ENCODE measurements at places on chromosomes 11 and 22. TPM values are rescaled to one million over a fixed set of nuclear protein-coding genes. Genes with fewer than 3 reads are reported as not detected.

- ATAC-seq: no peak
These were observed 39.4 kb downstream of the SWAP70 start for GRCh38 chr11:9703280-9703679.

- ATAC-seq: peak; percentile 37
These were observed 68.1 kb downstream of the PDE2A start for GRCh38 chr11:72605973-72606747.

KCNQ1OT1 gene
- 1.0 TPM for total RNA-seq

DNA sequence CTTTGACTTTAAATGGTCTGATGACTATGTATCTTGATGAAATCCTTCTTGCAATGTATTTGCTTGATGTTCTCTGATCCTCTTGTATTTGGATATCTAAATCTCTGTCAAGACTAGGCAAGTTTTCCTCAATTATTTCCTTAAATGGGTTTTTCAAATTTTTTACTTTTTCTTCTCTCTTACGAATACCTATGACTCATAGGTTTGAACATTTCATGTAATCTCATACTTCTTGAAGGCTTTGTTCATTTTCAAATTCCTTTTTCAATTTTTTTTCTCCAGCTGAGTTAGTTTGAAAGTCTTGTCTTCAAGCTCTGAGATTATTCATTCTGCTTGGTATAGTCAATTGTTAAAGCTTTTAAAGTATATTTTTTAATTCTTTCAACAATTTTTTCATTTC is 13.1 kb downstream of the OR10W1 start:
- ATAC-seq: no peak

DNA sequence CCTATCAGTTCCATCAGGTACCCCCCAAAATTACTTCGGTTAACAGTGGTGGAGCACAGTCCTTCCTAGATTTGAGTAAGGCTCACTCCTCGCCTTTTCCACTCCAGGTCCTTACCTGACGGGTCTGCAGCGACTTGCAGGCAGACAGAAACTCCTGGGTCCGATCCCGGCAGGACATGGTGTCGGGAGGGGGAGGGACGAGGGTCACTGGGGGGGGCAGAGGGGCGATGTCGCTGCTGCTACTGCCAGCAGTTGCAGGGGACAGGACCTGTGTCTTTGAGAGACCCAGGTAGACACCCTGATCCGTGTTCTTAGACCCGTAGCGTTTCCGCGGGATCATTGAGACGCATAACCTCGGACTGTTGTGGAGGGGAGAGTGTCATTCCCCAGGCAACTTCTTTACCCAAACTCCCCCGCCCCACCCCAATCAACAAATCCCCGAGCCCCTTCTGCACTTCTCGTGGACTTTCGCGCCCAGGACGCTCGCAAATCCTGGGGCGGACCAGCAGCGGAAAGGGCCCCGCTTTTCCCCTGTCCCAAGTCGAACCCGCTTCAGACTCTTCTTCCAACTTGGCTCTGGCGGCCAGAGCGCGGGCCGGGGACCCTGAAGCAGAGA is 839 bp downstream of the STX5 start:
- ATAC-seq: peak; percentile 1

APOA5 gene
- not detected for total RNA-seq

SPINDOC gene
- 16.6 TPM for total RNA-seq

PRG3 gene
- not detected for total RNA-seq

- ATAC-seq: peak; percentile 37
These were observed 21.7 kb upstream of the NRGN start for GRCh38 chr11:124717786-124718651.

GRCh38 chr11:132471466-132471865 is 1060.8 kb downstream of the OPCML start:
- ATAC-seq: no peak

GRCh38 chr11:22006901-22007300 is 186.0 kb upstream of the ANO5 start:
- ATAC-seq: no peak

TECTA gene
- total RNA-seq: 0.35 TPM

CENPM gene
- not detected for total RNA-seq

Data from gastroesophageal sphincter (tissue), 4 donors.